G401 (cell line): ENCODE measurements at places on chromosomes 7 and 10. TPM values are rescaled to one million over a fixed set of nuclear protein-coding genes. Genes with fewer than 3 reads are reported as not detected.

DNA sequence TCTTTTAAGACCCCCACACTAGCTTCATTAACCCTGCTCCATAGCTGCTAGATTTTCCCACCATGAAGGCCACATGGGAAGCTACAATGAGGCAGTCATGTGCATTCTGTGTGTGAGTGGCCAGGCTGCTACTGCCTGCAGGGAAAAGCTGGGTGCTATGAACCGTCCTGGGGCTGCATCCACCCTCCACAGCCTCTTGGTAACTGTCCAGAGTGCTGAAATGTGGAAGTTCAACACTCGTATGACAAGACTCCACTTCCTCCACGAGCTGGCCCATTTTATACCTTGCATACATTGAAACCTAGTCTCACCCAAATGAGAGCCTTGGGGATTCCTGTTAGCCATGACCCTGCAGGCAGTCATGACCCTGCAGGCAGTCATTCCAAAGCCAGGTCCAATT is 59.4 kb downstream of the CUZD1 start:
- no peak for DNase-seq

DNA sequence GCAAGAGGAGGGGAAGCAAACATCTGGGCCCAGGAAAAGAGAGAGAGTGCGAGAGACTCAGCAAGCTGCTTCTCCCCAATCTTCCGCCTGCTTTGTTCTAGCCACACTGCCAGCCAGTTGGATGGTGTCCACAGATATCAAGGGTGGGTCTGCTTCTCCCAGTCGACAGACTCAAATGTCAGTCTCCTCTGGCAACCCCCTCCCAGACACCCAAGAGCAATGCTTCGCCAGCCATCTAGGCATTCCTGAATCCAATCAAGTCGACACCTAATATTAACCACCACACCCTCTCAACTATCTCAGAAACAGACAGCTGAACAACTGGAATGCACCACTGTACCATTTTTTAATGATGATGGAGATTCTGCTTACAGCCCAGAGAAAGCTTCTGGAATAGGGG is 57.1 kb downstream of the FAM107B start:
- no peak for DNase-seq

DNA sequence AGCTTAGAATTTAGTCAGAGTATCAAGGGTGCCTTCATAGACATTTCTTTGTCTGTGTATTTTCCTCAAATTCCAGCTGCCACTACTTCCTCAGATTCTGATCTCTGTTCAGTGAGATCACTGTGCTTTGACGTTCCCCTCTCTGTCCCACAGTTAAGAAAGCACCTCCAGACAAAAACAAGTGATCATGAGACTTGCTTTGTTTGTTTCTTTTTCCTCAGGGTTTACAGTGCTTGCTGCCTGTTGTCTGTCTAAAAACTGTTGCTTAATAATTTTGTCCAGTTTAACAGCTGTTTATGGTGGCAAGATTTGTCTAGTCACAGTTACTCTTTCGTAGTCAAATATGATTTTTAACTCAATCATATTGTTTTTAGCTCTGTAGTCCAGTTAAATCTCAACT is 29.1 kb downstream of the TRUB1 start:
- no peak for DNase-seq

GRCh38 chr7:153604-154003 is 38.8 kb upstream of the FAM20C start:
- DNase-seq: no peak

- DNase-seq: no peak
These were observed 295.6 kb downstream of the PRKG1 start for GRCh38 chr10:51369903-51370302.

- DNase-seq: no peak
These were observed 12.3 kb downstream of the RPA3 start for GRCh38 chr7:7706101-7706511.

DNA sequence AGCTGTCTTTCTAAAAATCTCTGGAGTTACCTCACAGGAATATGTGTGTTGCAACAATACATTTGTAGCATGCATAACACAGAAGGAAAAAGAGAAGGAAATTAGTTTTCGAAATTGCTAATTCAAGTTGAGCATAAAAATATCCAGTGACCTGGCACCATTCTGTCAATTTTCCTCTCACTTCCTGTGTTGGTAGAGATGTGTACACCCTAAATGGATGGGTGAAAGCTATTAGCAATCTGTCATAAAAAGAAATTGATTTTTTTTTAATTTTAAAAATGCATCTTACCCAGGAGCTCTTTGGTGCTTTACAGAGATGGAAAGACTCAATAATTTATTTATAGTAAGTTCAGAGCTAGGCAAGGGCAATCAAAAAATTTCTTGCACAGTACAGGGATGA is 333.3 kb upstream of the TMEM229A start:
- DNase-seq: no peak

DNA sequence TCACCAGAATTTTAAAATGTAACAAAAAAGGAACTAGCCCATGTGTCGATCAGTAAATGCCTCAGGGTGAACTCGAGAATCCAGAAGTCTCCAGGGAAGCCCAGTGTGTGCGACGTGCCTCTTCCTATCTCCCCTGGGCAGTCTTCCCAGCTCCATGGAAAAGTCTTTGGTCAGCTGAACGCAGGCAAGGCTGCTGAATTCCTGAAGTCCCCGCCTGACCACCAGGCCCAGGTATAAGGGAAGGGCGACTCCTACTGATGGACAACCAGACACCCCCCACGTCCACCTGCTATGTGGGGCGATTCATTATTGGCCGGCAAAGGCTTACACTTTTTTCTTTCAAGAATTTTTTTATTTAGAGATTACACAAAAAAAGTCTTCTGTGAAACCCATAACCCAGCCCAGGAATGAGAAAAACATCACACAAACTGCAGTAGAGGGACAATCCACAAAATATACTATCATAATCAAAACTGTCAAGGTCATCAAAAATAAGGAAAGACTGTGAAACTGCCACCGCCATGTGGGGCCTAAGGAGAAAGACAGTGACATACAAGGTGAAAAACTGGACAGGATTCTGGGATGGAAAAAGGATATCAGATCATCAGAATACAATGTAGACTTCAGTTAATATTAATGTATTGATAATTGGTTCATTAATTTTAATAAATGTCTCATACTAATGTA is 93.5 kb downstream of the CTBP2 start:
- DNase-seq: no peak

GRCh38 chr7:5477723-5478531 is 54.3 kb upstream of the TNRC18 start:
- DNase-seq: peak; percentile 73

DNA sequence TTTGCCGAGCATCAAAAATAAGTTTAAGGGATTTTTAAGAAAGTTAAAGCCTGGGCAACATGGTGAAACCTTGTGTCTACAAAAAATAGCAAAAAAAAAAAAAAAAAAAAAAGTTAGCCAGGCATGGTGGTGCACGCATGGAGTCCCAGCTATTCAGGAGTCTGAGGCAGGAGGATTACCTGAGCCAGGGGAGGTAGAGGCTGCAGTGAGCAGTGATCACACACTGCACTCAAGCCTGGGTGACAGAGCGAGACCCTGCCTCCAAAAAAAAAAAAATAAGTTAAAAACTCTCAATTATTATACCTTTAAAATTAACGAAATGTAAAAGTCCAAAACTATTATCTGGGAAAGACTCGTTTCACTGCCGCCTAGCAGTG is 35.0 kb upstream of the DAGLB start:
- DNase-seq: no peak

DNA sequence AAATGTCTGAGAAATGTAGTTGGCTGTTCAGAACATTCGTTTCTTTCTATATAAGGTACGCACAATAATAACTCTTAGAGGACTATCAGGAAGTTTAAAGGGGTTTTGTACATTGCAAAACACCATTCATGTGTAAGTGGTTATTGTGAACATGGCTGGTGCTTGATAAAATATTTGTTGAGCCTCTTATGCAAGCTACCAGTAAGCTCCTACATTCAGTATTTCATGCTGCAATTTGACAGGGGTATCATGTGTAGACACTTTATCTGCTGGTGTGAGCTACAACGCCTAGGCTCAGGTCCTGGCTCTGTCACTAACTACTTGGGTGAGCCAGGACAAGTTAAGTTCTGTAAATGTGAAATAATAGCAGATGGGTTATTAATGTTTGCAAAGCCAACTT is 75.5 kb downstream of the MAP3K8 start:
- DNase-seq: no peak

DNA sequence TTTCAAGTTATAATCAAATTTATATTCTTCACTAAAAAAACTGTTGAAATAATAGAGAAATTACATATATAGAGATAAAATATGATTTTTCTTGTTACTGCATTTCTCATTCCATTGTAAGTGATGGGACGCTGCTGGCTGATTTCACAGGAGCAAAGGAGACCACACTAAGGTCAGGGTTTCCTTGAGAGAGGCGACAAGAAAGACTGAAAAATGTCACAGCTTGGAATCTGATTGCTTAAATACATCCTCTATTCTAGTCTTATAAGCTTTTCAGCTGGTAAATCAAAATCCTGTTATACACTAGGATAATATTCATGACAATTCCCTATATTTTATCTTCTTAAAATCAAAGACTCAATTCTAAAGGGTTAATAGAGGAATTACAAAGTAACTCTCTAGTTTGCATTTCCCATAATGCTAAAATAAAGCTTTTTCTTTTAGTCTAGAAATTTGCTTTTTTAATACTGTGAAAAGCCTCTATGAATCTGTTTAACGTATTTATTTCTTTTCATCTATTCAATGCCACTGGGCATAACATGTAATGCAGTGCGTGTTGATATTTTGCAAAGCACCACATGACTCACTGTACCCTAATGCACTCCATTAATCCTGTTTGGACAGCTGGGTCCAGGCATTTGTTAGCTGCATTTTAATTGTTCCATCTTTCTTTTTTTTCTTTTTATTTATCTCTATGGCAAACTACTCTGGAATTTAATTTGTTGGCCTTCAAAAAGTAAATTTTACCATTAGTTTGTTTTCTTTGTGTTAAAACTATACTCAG is 81.7 kb downstream of the RNF32 start:
- DNase-seq: no peak

- peak; percentile 84 for DNase-seq
These were observed 97.7 kb upstream of the EFCAB10 start for GRCh38 chr7:105678811-105679495.

- peak; percentile 51 for DNase-seq
These were observed 18.7 kb downstream of the GRID2IP start for GRCh38 chr7:6532516-6532915.

DNA sequence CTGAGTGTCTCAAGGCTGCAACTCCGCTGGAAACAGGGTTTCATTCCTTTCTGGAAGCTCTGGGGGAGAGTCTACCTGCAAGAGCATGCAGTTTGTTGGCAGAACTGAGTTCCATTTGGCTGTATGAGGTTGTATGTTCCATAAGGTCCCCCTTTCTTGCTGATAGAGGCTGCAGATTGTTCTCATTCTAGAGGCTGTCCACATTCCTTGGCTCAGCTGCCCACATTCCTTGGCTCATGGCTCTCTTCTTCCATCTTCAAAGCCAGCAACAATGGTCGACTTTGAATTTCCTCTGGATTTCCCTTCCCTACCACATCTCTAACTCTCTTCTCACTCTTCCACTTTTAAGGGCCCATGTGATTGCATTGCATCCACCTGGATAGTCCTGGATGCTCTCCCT is 147.3 kb upstream of the CDCA7L start:
- DNase-seq: no peak

DNA sequence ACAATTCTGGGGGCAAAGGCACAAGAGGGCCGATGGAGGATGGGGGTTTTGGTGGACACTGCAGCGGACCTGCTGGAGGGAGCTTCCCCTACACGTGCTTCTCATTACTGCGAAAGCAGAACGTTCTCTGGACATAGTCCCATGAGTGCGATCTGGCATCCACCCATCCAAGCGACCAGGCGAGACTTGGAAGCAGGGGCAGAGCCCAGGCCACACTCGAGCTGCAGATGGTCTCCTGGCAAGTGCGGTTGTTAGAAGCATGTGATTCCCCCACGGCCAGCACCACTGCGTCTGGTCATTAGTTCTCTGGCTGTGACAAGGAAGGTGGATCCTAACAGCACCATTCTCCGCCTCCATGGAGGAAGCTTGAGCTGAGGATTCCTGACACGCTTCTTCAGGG is 118.4 kb upstream of the TCERG1L start:
- peak; percentile 66 for DNase-seq

DNA sequence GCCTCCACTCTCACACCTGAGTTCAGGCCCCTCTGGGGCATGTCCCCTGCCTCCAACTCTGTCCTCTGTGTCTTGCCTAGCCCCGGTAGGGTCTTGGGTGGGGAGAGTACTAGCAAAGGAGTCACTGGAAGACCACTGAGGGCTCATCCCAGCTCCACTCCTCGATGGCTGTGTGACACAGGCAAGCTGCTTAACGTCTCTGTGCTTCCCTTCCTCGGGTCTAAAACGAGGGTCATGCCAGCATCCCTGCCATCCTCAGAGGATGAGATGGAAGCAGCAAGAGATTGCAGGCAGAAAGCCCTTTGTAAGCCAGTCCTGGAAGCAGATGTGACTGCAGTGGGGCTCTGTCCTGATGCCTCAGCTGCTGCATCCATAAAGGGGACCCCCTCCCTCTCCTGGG is 15.2 kb upstream of the C10orf105 start:
- DNase-seq: no peak

DNA sequence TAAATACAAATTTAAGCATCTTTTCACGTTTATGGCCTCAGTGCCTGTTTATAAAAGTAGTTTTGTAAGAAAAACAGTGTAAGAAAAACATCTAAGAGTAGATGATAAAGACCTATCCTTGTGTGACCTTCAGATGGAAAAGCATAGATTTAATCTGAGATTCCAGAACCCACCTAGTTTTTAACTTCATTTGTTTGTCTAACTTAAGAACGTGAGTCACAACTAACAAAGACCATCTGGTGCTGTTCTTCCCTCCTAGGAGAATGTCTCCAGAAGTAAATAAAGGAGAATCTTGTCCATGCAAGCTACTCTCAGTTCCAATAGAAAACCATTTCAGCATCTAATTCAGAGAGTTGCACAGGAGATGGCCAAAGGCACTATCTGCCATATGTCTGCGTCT is 265.4 kb upstream of the C7orf33 start:
- no peak for DNase-seq

DNA sequence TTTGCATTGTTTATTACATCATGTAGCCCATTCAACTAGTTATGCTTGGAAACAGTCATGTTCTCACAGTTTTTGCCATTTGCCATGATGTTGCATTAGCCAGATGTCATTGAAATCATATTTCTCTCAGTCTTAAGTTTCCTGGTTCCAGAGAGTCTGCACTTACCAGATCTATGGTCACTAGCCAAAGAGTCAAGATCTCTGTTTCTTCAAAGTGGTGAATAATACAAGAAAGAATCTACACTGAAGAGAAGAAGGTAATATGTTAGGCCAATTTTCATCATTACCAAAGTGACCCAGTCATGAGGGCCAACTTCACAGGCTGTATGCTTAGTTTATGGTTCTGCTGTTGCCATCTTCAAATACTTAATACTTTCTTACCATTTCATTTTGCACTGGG is 89.0 kb upstream of the PHYHIPL start:
- no peak for DNase-seq

GRCh38 chr7:191105-191980 is 1.0 kb upstream of the FAM20C start:
- peak; percentile 51 for DNase-seq

Gene SPDYE5
- not detected in 2 replicates for total RNA-seq

Gene SKIDA1
- total RNA-seq: 22.3 and 22.8 TPM in 2 replicates

Gene GTF2IRD2
- total RNA-seq: 0.92 and 2.0 TPM in 2 replicates

Gene NPC1L1
- not detected in 2 replicates for total RNA-seq

Gene PRR15
- not detected in 2 replicates for total RNA-seq

Gene FAM237B
- not detected in 2 replicates for total RNA-seq

Gene WEE2
- total RNA-seq: not detected in 2 replicates

Gene ARHGEF35
- not detected in 2 replicates for total RNA-seq

Gene AKR1E2
- 3.1 and 10.3 TPM in 2 replicates for total RNA-seq
